ENCODE measurements at places on chromosomes 5 and 9. TPM values are rescaled to one million over a fixed set of nuclear protein-coding genes. Genes with fewer than 3 reads are reported as not detected.

The OBP2B gene
- total RNA-seq, result not detected

GRCh38 chr5:118692811-118693342 is 295.5 kb downstream of the DTWD2 start:
- no peaks in the 10 kb centered on the region for H3K36me3 ChIP-seq
- H3K27me3 ChIP-seq, result no peaks in the 10 kb centered on the region
- no peak overlapping the region for H3K27ac ChIP-seq
- H3K4me1 ChIP-seq, result no peaks in the 10 kb centered on the region
- H3K4me3 ChIP-seq, result no peak overlapping the region
- DNase-seq, result no peak

- H3K27me3 ChIP-seq, result no peaks in the 10 kb centered on the region
- H3K4me1 ChIP-seq, result no peaks in the 10 kb centered on the region
- no peak overlapping the region for H3K27ac ChIP-seq
- no peaks in the 10 kb centered on the region for H3K36me3 ChIP-seq
- no peak overlapping the region for H3K4me3 ChIP-seq
- DNase-seq, result no peak
These were observed 396.0 kb upstream of the ZNF608 start for GRCh38 chr5:125142458-125142857.

The IL4 gene
- not detected for total RNA-seq

- H3K27me3 ChIP-seq, result no peaks in the 10 kb centered on the region
- no peak within 1 kb of the TSS for H3K4me3 ChIP-seq
- DNase-seq, result no peak
- H3K4me1 ChIP-seq, result no peaks in the 10 kb centered on the region
These were observed at the start of gene PCDHGC5 for GRCh38 chr5:141488591-141489561. Gene PCDHGC5 (plus strand): TSS chr5:141489081. CDS start chr5:141489241, 160 bp downstream.

The ALDH7A1 gene
- total RNA-seq, result 108 TPM

GRCh38 chr5:159041444-159042198 is 58.1 kb downstream of the EBF1 start:
- no peaks in the 10 kb centered on the region for H3K4me1 ChIP-seq
- H3K27ac ChIP-seq, result no peak overlapping the region
- no peak overlapping the region for H3K4me3 ChIP-seq

- H3K4me1 ChIP-seq, result no peaks in the 10 kb centered on the region
- H3K27me3 ChIP-seq, result no peaks in the 10 kb centered on the region
- DNase-seq, result no peak
- no peak overlapping the region for H3K27ac ChIP-seq
These were observed 4.7 kb downstream of the BTNL9 start for GRCh38 chr5:181044662-181045305.

- H3K4me1 ChIP-seq, result peaks cover 8% of the 10 kb centered on the region
- peak overlapping the region; percentile 83 for H3K4me3 ChIP-seq
- no peak for DNase-seq
These were observed 507 bp downstream of the RICTOR start for GRCh38 chr5:39073767-39074016.

The FBXO10 gene
- total RNA-seq, result 1.1 TPM

The TAS2R1 gene
- total RNA-seq, result not detected

DNA sequence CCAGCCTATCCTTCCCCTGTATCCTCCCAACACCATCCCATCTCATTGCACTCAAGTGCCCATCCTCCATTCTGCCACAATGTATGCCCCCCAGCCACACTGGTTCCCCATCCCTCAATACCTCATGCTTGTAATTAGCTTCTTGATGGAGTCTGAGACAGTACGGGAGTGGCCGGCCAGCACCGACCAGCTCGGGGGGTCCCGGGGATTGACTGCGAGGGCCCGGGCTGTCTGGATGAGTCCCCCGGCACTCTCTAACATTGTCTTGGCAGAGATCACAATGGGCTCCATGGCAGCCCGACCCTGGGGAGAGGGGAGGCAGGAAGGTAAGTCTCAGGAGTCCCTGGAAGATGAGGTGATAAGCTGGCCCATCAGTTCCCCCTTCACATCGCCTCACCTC is 17.2 kb upstream of the TPM2 start:
- no peak for DNase-seq
- H3K27me3 ChIP-seq, result no peaks in the 10 kb centered on the region
- no peaks in the 10 kb centered on the region for H3K4me1 ChIP-seq
- H3K36me3 ChIP-seq, result peaks cover 32% of the 10 kb centered on the region

The PHF24 gene
- not detected for total RNA-seq

DNA sequence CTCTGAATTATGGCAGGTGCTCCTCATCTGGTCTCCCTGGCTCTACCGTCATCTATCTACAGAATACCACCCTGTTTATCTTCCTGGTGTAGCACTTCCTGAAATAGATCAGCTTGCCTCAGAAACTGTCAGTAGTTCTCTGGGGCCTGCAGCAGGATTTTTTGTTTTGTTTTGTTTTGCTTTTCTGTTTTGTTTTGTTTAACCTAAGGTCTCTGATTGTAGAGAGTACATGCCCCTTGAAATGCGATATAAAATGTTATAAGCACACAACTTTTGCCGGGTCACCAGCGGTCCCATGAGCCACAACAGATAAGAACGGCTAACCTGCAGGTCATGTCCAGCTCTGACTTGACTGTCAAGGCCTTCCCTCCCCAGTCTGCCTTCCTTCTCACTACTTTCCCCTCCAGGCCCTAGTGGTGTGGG is 26.6 kb upstream of the CREBRF start:
- no peak overlapping the region for H3K4me3 ChIP-seq
- no peak overlapping the region for H3K27ac ChIP-seq
- H3K27me3 ChIP-seq, result no peaks in the 10 kb centered on the region
- peaks cover 13% of the 10 kb centered on the region for H3K36me3 ChIP-seq
- peaks cover 4% of the 10 kb centered on the region for H3K4me1 ChIP-seq

The TMEM215 gene
- not detected for total RNA-seq

GRCh38 chr5:59873113-59873512 is 20.4 kb downstream of the PDE4D start:
- no peak overlapping the region for H3K4me3 ChIP-seq
- no peaks in the 10 kb centered on the region for H3K36me3 ChIP-seq
- DNase-seq, result no peak
- no peak overlapping the region for H3K27ac ChIP-seq
- no peaks in the 10 kb centered on the region for H3K4me1 ChIP-seq

The CDC20B gene
- total RNA-seq, result not detected

DNA sequence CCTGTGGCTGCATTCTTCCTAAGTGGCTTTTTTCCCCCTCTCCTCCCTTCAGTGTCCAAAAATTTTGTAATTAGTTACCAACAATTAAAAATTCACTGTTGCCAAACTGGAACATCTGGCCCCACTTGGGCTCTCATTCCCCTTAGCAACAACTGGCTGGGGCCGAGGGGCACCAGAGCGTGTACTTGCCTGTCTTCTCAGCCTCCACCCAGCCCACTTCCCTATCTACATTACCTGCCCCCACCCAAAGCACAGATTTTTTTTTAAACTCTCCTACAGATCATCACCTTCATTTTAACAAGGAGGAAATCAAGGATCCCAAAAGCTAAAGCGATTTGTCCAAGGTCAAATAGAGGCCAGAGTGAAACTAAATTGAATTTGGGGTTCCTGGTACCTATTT is 278.8 kb downstream of the EBF1 start:
- no peaks in the 10 kb centered on the region for H3K36me3 ChIP-seq
- H3K4me1 ChIP-seq, result no peaks in the 10 kb centered on the region
- no peak overlapping the region for H3K27ac ChIP-seq
- DNase-seq, result no peak
- H3K4me3 ChIP-seq, result no peak overlapping the region

- no peak for DNase-seq
- H3K27me3 ChIP-seq, result no peaks in the 10 kb centered on the region
- peaks cover 9% of the 10 kb centered on the region for H3K4me1 ChIP-seq
- H3K27ac ChIP-seq, result no peak overlapping the region
- H3K4me3 ChIP-seq, result no peak overlapping the region
- H3K36me3 ChIP-seq, result peaks cover 5% of the 10 kb centered on the region
These were observed 7.6 kb downstream of the C9orf72 start for GRCh38 chr9:27565696-27566095.

The KLHL9 gene
- 16.8 TPM for total RNA-seq

The ADCY2 gene
- total RNA-seq, result not detected

DNA sequence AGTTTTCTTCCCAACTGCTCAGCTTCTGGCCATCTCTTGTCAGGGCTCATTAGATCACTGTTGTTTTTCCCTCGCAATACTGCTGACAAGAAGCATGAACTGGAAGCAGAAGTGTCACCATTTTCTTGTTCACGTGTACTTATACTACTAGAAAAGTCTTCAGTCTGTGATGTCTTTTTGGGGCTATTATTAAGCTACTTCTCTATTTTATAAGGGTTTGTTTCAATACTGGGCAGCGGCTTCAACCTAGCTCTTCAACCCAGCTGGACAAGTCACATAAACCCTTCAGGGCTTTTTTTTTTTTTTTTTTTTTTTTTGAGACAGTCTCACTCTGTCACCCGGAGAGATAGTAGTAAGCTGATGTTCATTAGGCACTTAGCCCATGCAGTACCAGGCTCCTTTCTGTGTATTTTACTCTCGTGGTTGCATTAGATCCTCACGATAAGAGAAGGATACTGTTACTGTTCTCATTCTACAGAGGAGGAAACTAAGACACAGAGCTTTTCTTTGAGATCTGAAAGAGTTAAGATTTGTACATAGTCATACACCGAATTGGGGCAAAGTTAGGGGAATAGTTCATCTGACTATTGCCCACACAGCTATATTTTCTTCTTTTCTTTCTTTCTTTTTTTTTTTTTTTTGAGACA is 20.5 kb downstream of the RAPGEF1 start:
- H3K27me3 ChIP-seq, result no peaks in the 10 kb centered on the region
- DNase-seq, result no peak
- no peak overlapping the region for H3K4me3 ChIP-seq
- no peaks in the 10 kb centered on the region for H3K4me1 ChIP-seq
- H3K27ac ChIP-seq, result no peak overlapping the region

DNA sequence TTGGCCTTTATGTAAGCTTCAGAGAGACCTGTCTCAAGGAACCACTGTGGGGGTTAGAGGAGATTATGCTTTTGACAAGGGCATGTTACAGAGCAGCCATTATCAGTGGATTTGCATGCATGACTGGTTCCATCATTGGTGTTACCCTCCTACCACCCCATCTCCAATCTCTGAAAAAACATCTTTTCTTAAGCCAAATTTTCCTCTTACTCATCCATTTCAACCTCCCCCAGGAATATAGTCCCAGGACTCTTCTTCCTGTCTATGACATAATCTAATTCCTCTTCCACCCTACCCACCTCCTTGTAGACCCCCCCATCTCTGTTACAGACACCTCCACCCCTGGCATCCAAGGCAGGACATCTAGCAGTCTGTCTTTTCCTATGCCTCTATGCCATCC is 33.1 kb upstream of the ADRB2 start:
- H3K36me3 ChIP-seq, result no peaks in the 10 kb centered on the region
- no peaks in the 10 kb centered on the region for H3K4me1 ChIP-seq
- H3K27me3 ChIP-seq, result no peaks in the 10 kb centered on the region
- DNase-seq, result no peak
- H3K27ac ChIP-seq, result no peak overlapping the region

DNA sequence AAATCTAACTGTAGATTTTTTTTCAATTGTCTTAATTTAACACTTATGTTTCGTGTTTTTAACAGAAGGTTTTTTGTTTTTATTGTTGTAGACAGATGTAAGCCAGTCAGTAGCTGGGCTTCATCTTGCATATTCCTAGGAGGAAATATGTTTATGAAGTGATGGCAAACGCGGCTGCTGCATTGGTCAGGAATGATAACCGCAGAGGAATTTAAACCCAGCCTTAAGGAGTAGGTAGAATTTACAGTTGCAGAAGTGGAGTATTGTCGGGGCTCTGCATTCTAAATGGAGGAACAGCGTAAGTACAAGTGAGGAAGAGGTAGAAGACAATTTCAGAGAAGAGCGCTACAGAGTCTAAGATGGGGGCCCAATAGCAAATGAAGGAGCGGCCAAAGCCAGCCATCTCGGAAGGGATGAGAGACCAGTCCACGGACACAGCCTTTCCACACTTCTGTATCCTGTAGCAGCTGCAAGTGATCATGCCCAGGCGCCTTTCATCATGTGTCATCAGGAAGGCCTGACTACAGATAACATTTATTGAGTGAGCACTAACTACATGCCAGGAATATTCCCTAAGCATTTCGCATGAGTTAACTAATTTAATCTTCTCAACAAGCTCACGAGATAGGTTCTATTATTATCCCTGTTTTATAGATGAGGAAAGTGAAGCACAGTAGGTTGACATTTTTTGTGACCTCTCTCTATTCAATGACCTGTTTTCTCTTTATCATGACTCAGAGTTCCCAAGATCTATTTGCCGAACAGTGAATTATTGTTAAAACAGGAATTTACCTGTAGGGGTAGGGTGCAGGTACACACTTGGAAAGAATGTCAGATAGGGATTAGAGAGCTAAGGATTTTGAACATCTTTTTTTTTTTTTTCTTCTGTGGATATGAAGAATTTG is 38.1 kb downstream of the CMYA5 start:
- peak overlapping the region; percentile 40 for H3K27ac ChIP-seq
- DNase-seq, result no peak
- no peaks in the 10 kb centered on the region for H3K36me3 ChIP-seq
- H3K4me1 ChIP-seq, result peaks cover 17% of the 10 kb centered on the region

DNA sequence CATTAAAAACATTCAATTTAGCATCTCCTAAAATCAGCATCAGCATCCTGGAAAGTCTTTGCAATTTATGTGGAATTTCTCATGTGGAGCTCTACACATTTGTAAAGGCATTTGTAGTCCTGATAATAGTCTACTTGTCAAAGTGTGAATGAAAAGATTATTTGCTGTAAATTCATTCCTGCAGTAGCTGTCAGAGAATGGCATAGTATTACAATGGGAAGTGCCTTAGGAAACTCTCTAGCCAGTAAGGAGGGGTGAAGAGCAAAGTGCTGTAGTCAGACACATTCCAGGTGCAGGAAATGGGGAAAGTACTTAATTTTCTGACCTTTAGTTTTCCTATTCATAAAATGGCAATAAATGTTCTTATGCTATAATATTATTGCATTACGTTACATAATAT is 627.9 kb downstream of the KCTD16 start:
- no peak overlapping the region for H3K27ac ChIP-seq
- H3K36me3 ChIP-seq, result no peaks in the 10 kb centered on the region
- no peaks in the 10 kb centered on the region for H3K4me1 ChIP-seq
- H3K27me3 ChIP-seq, result no peaks in the 10 kb centered on the region

The OR1J1 gene
- not detected for total RNA-seq

- H3K27me3 ChIP-seq, result no peaks in the 10 kb centered on the region
- H3K27ac ChIP-seq, result no peak overlapping the region
- no peak overlapping the region for H3K4me3 ChIP-seq
- H3K4me1 ChIP-seq, result no peaks in the 10 kb centered on the region
These were observed 145.1 kb upstream of the RAI14 start for GRCh38 chr5:34511063-34511462.

The WNK2 gene
- 85.7 TPM for total RNA-seq

- H3K4me1 ChIP-seq, result peaks cover 10% of the 10 kb centered on the region
- no peak for DNase-seq
- H3K4me3 ChIP-seq, result peak overlapping the region; percentile 82
- H3K36me3 ChIP-seq, result no peaks in the 10 kb centered on the region
- H3K27me3 ChIP-seq, result no peaks in the 10 kb centered on the region
These were observed 328.1 kb downstream of the HINT1 start for GRCh38 chr5:130836729-130837649.

GRCh38 chr5:172311605-172312004 is 28.0 kb upstream of the UBTD2 start:
- peaks cover 13% of the 10 kb centered on the region for H3K4me1 ChIP-seq
- no peak overlapping the region for H3K27ac ChIP-seq
- no peaks in the 10 kb centered on the region for H3K27me3 ChIP-seq
- H3K36me3 ChIP-seq, result no peaks in the 10 kb centered on the region
- no peak for DNase-seq
